AML-193 (cell line): ENCODE measurements at places on chromosomes 6 and 20.

DNA sequence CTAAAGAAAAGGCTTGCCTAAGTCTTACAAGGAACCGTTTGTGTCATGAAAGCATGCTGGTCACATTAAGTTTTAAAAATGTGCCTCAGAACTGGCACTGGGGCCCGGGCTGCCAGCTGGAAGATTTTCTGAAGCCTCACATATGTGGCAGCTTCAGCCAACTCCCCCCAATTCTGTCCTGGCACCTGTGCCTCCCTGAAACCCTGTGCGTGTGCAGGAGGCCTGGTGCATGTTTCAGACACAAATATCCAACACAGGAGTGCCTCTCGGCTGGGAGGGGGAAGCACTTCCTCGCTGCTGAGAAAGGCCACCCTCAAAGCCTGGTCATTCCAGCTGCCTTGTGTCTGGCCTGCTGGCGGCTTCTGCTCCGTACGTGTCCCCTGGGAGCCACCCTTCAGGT, 188.5 kb upstream of the SNX9 start:
- DNase-seq: no peak

DNA sequence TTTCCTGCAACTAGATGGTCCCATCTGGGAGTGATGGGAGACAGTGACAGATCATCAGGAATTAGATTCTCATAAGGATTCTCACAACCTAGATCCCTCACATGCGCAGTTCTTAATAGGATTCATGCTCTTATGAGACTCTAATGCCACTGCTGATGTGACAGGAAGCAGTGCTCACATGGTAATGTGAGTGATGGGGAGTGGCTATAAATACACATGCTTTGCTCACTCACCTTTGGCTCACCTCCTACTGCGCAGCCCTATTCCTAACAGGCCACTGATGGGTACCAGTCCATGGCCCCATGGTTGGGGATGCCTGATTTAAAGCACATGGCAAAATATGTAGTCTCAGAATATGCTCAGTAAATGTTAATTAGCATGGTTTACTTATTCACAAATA, 80.6 kb upstream of the MBOAT1 start:
- DNase-seq: no peak

DNA sequence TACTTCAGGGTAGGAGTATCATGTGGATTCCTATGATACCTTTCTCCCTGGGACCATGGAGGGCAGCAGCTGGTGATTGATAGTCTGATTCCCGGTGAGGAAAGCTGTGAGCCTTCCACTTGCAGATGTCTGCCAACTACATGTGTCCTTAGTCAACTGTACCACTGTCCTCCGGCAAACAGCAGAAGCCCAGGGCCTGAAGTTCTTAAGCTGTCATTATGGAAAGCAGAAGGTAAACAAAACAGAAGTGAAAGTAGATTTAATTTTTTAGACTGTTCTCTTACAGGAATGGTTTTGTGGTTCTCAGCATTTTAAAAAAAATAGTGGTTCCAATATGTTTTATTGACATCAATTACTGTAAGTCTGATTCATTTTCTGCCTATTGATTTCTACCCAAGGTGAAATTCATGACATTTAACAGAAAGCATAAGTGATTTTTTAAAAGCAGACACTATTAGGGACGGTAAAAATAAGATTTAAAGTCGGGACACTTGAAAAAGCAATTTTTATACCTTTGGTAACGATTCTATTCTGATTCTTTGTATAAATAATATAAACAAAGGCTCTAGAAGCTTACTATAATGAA, 36.6 kb downstream of the PTPN1 start:
- DNase-seq: no peak

GRCh38 chr6:166952567-166953486, 3.5 kb downstream of the RNASET2 start:
- DNase-seq: no peak

GRCh38 chr6:153804755-153805330, 234.2 kb upstream of the OPRM1 start:
- no peak for DNase-seq

DNA sequence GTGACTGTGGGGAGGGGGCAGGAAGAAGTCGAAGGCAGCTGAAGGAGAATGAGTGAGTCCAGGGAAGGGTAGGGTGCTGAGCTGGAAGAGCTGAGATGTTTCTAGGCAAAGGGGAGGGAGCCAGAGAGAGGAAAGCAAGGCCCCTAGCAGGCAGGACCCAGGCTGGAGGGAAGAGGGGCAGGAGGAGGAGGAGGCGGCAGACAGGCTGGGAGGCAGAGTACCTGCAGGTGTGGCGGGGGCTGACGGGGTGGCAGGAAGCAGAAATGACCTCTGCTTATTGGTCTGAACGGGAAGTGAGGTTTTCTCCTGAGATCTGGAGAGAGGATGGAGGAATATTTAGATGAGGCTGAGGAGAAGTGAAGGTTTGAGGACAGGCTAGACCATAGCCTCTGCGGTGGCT, 10.7 kb upstream of the EMILIN3 start:
- DNase-seq: no peak

- DNase-seq: no peak
Measured at GRCh38 chr6:5081955-5082354, 3.2 kb upstream of the PPP1R3G start.

DNA sequence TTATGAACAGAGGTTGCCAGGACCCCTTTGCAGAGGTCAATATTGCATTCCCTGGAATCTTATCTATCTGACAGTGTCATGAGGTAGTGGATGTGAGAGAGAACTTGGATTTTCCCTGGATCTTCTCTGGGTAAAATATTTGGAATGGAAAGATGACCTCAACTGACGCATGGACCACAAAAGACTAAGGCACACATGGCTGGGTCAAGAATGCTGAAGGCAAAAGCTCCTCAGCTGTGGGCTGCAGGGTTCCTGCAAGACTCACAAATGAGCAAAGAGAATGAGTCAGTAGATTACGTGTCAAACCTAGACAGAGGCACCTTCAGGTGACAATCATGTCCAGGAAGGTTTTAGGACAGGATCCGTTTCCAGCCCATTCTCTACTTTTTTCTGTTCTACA, 484.0 kb downstream of the C6orf118 start:
- no peak for DNase-seq

- DNase-seq: no peak
Measured at GRCh38 chr20:10307359-10307735, 88.7 kb downstream of the SNAP25 start.

- no peak for DNase-seq
Measured at GRCh38 chr20:36677422-36677771, 31.4 kb upstream of the SLA2 start.

DNA sequence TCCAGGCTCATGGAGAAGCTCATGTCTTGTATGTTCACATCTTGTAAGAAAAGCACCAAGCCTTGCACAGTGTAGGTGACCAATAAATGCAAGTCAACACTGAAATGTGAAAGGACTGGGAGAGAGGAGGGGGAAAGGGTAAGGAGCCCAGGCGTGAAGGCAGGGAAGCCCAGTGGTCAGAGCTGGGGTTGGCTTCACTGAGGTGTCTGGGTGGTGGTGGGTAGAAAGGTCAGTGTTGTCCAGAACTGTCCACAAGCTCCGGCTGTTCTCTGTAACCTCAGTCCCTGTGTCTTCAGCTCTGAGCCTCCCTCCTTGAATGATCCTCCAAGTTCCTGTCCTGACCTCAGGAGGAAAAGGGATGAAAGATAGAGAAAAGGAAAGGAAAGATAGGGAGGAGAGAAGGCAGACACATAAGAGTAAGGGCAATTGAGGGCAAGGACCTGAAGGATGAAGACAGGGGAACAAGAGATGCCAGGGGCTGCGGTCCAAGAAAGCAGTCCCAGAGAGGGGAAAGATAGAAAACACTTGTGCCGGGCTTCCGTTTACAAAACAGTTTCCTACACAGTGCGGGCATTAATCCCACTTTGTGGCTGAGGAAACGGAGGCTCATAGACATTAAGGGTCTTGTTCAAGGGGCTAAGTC, 2.4 kb upstream of the TNXB start:
- DNase-seq: no peak

GRCh38 chr20:37977338-37977737, 55.9 kb downstream of the TTI1 start:
- DNase-seq: no peak

GRCh38 chr6:72784581-72784980, 162.7 kb downstream of the KCNQ5 start:
- DNase-seq: no peak

- DNase-seq: no peak
Measured at GRCh38 chr6:15672818-15673217, 10.0 kb upstream of the DTNBP1 start.

DNA sequence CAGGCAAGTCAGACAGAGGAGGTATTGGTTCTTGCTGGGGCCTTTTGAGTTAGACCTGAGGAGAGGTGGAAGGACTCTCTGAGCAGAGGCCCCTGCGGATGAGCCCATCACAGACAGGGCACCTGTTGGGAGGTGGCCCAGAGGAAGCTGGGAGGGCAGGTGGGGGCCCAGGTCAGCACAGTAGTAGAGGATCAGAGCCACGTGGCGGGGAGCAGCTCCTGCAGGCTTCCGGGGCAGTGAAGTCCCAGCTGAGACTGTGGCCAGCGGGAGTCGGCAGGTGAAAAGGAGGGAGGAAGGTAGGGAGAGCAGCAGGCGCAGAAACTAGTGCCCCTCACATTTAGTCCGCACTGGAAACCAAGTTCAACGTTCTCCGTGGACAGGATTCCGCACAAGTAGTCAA, 61.8 kb downstream of the RSPH3 start:
- DNase-seq: no peak

GRCh38 chr6:148423601-148424270, 81.1 kb downstream of the SASH1 start:
- no peak for DNase-seq
